Endothelial cell of umbilical vein (primary cell): ENCODE measurements at places on chromosomes 4 and X.

GRCh38 chr4:169436734-169437133 is 166.0 kb upstream of the SH3RF1 start:
- no peak for DNase-seq

GRCh38 chrX:135081693-135082404 is 29.9 kb upstream of the RTL8A start:
- DNase-seq: no peak

DNA sequence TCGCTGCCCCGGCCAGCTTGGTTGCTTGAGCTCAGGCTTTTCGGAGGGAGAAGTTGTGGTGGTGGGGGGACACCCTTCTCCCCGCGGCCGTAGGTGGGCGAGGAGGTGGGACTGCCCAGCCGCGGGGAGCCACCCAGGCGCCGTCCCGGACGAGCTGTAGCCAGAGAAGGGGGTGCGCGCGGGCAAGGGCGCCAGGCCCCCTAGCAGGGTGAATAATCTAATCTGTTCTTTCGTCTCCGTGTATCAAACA is 3.1 kb downstream of the MID1IP1 start:
- DNase-seq: no peak

- no peak for DNase-seq
Observed at GRCh38 chr4:181976764-181977163, 266.4 kb upstream of the TENM3 start.

DNA sequence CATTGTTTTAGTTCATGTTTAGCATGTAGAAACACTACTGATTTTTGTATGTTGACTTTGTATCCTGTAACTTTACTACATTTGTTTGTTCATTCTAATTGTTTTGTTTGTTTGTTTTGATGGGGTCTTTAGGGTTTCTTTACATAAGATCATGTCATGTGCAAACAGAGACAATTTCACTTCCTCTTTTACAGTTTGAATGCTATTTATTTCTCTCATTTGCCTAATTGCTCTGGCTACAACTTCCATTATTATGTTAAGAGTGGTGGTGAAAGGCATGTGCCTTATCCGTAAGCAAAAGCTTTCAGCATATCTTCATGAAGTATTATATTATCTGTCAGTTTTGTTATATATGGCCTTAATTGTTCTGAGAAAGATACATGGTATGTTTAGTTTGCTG is 571.1 kb downstream of the PCDH7 start:
- no peak for DNase-seq

DNA sequence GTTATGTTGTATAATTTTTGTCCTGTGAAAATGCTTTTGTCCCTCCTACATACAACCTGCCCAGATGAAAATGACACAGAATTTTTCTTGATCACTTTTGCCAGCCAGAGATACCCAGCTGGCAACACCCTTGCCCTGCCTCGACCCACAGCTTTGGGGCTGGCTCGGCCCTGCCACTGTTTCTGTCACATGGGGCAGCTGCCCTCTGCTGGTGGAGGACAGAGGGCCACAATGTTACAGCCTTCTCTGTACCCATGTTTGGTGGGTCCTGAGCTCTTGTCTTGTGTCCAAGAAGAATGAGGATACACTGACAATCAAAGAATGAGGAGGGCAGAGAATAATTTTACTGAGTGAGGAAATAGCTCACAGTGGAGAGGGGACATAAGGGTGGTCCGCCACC is 31.1 kb downstream of the BMP15 start:
- DNase-seq: no peak

GRCh38 chrX:12138361-12139313 is at the start of gene FRMPD4:
FRMPD4 (plus strand) TSS chrX:12138473; CDS start chrX:12138972, 499 bp downstream.
- no peak for DNase-seq

DNA sequence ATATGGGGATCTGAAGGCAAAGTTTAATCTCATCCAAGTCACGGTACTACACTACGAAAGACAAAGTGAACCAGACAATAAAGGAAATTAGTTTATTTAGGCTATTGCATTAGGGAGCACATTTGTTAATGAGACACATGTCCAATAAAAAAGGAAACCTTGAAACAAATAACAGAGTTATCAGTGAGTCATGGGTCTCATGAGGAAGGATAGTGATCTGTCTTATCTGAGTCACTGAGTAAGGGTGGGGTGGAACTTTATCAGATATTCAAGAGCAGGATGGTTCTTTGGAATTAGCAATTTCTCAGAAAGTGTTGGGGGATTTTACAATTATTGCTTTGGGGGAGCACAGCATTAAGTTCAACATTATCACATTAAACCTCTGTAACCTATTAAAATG is 188.9 kb upstream of the IL1RAPL1 start:
- DNase-seq: peak; percentile 30

GRCh38 chr4:98929341-98930267 is 671 bp upstream of the EIF4E start:
- peak; percentile 91 for DNase-seq

- no peak for DNase-seq
Observed at GRCh38 chr4:112167794-112168193, 22.5 kb downstream of the FAM241A start.
